ENCODE measurements at places on chromosomes 4 and X.
A peak's percentile ranks its signal among the peaks of the same experiment; 100 is the strongest.

- peak; percentile 59 for DNase-seq
These were observed 546.0 kb downstream of the BCOR start for GRCh38 chrX:39551762-39552161.

DNA sequence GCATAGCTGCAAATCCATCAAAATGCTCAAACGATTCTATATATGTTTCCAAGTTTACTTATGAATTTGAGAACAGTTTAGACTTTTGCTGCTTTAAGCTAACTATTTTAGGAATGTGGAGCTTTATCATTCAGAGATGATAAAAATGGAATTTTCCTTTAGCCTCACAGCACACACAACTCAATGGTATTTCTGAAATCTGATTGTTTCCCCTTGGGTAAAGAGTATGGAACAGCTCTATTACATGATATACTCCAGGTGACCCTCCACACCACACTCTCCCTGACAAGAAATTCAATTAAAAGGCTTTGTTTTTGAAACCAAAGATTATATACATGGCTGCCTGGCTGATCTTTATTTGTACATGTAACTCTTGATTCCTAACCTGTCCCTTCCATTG, 120.0 kb downstream of the LUZP4 start:
- DNase-seq = no peak

DNA sequence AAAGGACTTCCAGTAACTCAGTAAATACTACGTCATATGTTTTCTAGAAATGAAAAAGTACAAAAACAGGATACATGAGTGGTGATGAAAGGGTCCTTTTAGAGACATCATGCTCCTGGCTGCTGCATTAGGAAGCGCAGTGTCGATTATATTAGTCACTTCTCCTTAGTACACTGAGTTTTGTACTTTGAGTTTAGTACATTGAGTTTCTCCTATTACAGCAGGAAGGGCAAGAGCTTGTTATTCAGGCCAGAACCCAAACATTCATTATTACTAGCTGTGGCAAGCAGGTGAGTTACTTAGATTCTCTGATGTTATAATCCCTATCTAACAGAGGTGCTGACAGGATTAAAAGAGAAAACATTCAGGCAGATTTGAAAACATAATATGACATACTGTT, 21.3 kb downstream of the RPGR start:
- DNase-seq = no peak

DNA sequence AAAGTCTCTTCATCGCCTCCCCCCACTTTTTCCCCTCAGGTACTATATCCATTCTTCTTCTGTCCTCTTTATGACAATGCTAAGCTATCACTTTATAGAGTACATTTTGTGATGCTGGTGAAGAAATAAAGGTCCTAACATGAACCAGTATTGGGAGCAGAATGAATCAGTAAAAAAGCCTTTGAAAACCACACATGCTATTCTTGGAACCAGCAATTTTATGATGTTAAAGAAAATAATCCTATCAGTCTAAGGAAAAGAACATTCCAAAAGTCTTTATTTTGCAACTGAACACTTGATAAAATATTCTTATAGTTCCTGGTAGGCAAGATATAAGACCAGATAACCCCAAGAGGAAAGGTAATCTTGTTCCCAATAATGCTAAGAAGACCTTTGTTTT, 107.8 kb upstream of the MCF2 start:
- DNase-seq = no peak

- peak; percentile 61 for DNase-seq
These were observed 424 bp upstream of the ZNF330 start for GRCh38 chr4:141220271-141220670.

DNA sequence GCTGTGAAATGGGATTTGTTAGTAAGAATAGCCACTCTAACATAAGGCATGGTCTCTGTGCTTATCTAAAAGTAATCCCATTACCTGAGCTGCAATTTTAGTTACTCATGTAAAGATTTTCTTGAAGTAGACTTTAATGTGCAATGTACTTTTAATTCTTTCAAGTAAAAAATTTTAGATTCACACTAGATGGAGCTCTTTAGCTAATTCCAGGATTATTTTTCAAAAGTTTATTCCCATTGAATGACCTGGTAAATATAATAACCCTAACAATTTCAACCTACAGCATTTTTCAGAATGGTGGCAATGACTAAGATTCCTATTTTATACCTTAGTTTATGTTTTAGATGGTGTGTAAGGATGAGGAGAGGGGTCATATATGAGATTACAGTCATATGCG, 18.1 kb downstream of the USP38 start:
- DNase-seq = no peak

- peak; percentile 17 for DNase-seq
These were observed 163.2 kb downstream of the ANK2 start for GRCh38 chr4:113212613-113213012.

DNA sequence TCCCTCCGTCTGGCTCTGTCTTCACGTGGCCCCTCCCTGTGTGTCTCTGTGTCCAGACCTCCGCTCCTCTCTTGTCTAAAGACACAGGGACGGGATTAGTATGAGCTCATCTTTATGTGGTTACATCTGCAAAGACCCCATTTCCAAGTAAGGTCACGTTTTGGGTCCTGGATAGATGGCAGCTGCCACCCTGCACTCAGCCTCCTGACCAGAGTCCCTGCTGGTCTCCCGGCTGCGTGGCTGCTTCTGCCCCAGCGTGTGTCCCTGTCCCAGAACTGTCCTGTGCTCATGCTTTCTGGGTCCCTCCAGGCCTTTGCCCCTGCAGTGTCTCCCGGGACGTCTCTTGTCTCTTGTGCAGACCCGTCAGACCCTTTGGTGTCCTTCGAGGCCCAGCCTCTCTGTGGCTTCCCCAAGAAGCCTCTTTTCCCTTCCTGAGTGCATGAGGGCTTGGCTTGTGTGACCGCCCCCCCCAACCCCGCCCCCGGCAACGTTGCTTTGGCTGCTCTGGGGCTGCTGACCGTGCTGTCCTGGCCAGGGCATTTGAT, 107.3 kb downstream of the PSAPL1 start:
- no peak for DNase-seq

- no peak for DNase-seq
These were observed 187.0 kb downstream of the CCNG2 start for GRCh38 chr4:77344001-77344400.

- DNase-seq = peak; percentile 55
These were observed 40.2 kb upstream of the HS3ST1 start for GRCh38 chr4:11468901-11469300.

DNA sequence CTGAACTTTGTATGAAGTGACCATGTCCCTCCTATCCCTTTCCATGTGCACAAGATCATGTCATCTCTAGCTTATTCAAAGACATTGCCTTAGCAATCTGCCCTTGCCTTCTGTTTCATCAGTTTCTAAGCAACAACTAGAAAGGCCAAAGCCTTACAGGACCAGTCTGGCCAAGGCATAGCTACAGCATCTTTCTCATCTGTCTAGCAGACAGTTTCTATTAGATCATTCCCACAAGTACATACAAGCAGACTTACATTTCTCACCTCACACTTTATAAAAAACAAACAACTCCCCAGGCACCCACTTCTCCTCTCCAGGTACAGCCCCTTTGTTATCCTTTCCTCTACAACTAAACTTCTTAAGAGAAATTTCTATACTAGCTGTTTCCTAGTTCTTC, 188.7 kb upstream of the AADAT start:
- no peak for DNase-seq

DNA sequence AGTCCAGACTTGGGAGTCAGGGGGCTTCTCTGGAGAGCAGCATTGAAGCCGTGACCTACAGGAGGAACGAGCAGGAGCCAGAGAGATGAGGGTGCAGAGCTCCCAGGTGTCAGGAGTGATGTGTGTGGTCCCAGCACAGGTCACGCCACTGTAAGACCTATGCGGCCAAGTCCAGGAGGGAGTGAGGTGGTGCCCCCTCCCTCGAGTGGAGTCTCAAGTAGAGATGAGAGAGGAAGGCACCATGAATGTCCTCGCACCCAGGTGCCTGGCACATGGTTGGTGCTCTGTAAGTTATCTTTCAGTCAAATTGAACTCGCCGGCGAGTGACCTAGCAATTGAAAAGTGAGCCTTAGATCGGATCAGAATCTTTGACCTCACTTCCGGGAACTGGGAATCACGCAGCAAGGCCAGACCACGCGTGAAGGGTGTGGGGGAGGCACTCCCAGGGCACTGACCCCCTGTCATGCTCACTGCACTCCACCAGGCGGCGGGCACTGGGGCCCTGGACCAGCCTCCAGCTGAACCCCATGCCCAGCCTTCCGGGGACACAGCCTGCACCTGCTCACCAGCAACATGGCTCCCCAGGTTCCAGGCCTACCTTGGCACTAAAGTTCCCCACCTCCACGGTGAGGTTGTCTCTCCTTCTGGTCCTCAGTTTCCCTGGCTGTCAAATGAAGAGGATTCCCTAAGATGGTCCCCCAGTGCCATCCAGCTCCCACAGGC, 127.4 kb downstream of the HMX1 start:
- no peak for DNase-seq

DNA sequence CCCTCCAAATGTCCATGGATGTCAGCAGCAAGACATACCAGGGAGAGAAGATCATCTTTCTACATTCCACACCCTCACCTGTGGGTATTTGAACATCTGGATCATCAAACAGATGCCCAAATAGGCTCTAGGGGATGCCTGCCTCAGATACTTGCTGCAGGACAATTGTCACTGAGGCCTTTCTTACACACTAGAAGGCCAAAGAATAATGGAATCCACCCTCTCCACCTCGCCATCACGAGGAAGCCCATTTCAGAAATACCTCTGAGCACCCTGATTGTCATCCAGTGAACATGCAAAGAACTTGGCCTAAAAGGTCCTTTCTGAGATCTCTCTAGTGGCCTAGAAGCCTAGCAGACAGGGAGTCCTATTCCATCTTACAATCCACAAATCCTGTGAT, 6.9 kb upstream of the KIAA1210 start:
- DNase-seq = no peak

GRCh38 chrX:132592880-132593279, 104.0 kb upstream of the MBNL3 start:
- DNase-seq = no peak

DNA sequence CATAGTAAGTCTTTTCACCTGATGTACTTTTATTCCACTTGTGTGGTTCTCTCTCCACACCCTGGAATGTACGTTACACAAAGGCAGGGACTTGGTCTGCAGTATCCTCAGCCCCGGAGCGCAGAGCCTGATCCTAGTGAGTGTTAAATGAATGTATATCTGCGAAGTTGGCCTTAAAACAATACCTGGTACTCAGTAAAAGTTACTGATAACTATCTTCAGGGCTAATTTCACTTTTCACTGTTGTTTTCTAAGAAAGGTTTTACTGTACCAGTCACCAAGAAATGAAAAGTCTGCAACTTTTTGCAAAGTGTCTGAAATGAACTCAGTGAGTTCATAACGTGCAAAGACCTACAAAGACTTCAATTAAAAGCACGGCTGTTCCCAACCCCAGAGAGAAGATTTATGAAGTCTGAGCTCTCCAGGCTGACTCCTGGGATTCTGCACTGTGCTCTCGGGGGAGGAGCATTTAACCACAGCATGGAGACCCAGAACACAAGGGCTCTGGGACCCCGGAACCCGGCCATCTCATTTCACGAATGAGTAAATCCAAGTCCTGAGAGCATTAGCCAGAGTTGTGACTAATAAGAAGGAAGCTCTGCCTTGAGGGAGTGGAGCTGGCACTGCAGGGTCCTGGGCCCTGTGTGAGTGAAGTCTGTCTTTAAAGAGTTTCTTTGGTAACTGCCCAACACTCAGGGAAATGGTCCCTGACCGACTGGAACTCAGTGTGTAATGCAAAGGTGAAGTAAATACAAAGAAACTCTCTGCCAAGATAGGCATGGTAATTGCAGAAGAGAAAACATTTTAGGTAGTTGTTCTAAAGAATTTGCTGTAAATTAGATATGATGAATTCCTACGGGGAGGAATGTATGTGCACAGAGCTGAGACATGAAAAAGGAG, 165.8 kb downstream of the NSUN7 start:
- DNase-seq = peak; percentile 75

DNA sequence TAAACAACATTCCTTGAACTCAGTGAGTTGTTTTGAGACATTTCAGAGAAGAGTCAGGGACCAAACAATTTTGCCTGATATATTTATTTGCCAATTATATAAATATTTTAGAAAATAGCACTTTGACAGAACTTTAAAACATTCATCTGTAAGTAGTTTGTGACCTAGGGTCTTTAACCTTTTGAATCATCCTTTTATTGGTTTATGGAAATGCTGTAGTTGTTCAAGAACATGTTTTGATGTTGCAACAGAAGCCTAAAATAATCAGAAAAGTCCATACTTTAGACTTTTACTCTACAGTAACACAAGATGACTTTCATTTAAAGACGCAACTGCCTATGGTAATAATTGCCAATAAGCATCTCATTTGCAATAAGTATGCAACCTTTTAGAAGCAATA, 43.0 kb downstream of the CXCL1 start:
- DNase-seq = no peak

GRCh38 chr4:183840311-183840710, 64.8 kb upstream of the STOX2 start:
- DNase-seq = peak; percentile 69

- no peak for DNase-seq
These were observed 330.5 kb upstream of the AADAT start for GRCh38 chr4:170420255-170420693.

GRCh38 chr4:127920521-127920920, 39.8 kb downstream of the PLK4 start:
- DNase-seq = no peak

Measured in kidney tubule cell (primary cell).